Stimulated activated CD4-positive, alpha-beta T cell treated with anti-CD3 and anti-CD28 coated beads, Interleukin-12 subunit alpha, Interleukin-12 subunit beta, amount 100 ng/mL, for 4 hours (primary cell): ENCODE measurements at places on chromosomes 5 and 9.

DNA sequence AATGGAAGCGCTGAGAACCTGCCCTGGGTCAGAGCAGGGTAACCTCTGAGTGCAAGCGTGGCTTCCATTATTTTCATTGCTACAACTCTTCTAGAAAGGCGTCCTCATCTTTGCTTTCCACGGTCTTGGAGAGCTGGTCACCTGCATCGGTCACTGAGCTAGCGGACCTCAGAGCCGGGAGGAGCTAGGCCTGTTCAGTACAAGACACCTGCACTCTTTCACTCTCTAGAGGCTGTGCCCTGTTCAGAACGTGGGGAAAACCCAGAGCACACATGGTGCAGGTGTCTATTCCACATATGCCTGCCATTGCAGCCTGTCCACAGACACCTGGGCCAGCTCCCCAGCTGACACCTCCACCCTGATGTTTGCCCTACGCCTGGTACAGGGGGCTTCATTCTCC is 147.8 kb upstream of the IRX2 start:
- no peak for DNase-seq

DNA sequence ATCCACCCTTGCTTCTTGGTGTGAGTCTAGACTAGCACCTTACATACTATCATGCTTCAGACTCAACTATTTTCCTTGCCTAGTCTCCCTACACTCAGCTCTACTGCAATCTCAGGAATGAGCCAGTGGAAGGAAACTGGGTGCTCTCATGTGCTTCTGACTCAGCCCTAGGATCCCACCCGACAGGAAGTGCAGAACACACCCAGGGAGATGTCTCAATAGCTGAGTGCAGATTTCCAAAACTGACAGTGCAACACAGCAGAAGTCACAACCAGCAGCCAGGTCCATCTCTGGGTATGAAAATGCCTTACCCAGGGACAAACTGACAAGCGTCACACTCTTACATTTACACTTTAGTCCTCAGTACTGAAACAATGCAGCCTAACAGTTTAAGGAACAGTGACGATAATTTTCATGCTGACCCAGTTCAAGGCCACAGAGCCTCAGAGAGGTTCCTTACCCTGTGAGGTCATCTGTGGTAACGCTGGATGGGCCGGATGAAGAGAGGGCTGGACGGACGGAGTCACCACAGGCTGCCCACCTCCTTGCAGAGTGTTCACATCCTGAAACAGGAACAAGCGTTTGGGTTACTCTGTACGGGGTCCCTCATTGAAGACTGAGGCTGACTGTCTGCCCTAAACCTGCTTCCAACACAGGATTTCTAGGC is 33.0 kb downstream of the FKBP15 start:
- no peak for DNase-seq

- DNase-seq: no peak
These were observed 8.6 kb downstream of the HAPLN1 start for GRCh38 chr5:83711982-83712601.

DNA sequence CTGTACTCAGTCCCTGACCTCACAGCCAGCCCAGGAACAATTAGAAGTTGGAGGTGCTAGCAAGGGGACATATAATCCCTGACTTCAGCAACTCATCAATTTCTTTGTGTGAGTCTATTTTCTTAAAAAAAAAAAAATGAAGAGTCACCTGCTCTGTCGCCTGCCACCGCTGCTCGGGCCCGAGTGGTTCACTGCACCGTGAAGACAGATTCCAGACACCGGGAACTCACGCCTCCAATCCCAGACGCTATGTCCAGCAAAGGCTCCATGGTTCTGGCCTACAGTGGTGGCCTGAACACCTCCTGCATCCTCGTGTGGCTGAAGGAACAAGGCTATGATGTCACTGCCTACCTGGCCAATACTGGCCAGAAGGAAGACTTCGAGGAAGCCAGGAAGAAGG is 606.6 kb downstream of the PRELID2 start:
- DNase-seq: no peak

GRCh38 chr5:178473854-178474253 is 116.3 kb downstream of the COL23A1 start:
- no peak for DNase-seq

- DNase-seq: no peak
These were observed 936.6 kb downstream of the NR2F1-AS1 start for GRCh38 chr5:92644266-92644886.

DNA sequence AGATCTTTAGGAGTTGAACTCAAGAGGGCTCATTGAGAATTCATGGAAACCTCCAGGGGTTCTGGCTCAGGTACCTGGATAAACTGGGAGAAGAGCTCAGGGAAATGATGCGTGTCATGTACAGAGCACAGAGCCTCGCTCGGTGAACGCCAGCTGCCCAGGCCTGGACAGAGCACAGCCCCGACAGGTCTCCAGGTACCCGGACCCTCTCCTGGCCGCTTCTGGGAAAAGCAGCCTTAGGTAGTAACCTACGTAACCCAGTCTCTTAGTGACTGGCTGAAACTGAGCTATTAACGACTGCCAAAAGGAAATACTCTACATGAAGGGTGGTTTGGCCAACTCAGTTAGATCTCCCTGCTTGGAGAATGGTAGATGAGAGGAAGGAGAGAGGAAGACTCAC is 157.4 kb downstream of the TTLL11 start:
- no peak for DNase-seq

DNA sequence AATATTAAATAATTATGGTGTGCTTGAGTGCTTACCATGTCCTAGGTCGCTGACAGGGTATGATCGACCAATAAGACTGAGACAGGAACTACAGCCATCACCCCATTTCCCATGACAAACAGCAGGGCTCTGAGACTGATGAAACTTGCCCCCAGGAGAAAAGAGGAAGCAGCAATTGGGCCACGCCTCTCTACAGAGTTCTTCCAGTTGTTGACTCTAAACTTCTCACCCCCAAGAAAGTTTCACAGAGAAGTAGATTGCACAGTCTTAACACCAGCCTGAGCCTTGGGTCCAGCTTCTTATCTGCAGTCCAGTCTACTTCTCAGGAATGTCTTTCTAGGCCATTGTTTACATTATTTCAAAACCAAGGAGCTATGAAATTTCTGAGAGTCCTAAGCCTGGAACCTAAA is 182.2 kb upstream of the ANKRD55 start:
- DNase-seq: no peak

GRCh38 chr5:61100437-61100836 is 61.8 kb downstream of the SMIM15 start:
- no peak for DNase-seq

- DNase-seq: no peak
These were observed 12.5 kb downstream of the SMARCA2 start for GRCh38 chr9:2027543-2028160.

DNA sequence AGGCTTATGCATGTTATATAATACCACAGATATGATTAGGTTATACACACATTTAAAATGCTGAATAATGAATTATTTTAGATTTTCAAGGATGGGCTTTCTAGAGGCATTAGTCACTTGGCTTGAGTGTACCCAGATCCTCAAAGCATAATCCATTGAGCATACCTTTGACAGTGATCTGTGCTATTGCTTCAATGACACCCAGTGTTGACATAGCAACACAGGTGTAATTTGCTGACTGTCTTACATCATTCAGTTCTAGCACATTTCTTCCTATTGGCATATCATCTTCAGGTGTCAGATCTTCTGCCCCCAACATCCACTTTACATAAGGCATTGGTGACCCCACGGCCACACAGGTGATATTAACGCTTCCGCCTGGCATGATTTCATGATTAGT is 721.5 kb upstream of the DMAC1 start:
- no peak for DNase-seq

DNA sequence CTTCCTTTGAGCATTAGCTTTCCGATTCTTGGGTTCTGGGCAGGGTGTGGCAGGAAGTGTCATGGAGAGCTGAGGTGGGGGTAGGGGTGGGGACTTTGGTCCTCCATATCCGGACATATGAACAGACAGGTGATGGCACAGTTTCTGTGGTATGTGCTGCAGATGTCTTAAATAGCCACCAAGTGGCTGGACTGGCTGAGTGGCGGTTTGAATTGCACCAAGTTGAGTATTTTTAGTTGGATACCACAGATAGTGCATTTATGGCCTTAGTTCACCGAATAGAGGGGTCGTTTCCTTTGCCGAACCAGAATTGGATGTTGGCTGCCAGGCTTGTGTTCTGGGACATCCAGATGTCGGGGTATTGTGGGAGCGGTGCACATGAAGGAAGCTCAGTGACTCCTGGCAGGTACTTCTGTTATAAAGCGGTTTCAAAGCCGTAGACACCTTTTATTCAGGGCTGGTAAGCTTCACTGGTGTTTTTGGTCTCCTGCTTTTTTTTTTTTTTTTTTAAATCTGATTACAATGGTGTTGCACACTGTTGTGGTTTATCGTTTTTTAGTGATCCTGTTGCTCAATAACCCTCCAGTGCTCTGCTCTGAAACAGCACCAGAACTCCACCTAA is 15.1 kb upstream of the TNFAIP8 start:
- DNase-seq: no peak

DNA sequence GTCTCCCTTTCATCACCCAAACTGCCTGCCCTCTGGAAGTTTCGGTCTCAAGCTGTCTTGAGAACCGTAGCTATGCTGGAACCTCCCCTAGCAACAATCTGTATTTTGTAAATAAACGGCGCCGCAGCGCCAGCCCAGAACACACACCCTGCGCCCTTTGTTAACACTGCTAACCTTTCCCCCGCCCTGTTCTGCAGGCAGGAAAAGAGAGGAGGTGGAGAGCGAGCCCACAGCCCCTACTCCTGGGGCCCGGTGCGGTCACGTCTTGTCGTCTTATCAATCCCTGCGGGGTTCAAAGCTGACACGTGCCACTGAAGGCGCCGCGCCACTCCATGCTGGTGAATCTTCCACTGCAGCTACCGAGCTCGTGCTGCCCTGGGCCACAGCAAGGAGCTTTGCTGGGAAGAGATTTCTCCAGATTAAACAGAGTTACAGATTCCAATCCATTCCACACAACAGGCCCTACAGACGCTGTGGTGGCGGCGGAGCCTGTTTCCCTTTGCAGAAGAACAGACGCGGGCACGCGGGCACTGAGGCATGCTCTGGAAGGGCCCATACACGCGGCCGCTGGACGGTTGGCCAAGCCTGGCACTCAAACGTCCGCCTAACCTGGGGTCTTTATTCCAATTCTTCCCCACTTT is 25.3 kb downstream of the ZDHHC11B start:
- DNase-seq: no peak

DNA sequence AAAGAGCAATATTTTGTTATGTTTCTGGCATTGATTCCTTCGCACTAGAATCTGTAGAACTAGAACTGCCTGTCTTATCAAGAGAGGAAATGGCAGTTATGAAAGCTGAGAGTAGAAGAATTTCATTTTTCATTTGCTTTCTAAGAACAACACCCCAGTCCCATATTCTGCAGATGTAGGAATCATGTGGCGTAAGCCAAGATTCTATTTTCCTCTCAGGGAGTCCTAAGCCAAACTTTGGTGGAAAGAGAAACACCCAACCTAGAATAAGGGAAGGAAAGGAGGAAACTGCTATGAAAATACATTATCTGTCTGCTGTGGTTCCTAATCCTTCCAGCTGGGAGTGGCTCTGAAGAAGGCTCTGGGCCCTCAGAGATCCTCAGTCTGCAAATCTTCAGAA is 1176.9 kb upstream of the C9orf72 start:
- DNase-seq: no peak

- DNase-seq: no peak
These were observed 10.4 kb upstream of the ANXA1 start for GRCh38 chr9:73141282-73141681.

DNA sequence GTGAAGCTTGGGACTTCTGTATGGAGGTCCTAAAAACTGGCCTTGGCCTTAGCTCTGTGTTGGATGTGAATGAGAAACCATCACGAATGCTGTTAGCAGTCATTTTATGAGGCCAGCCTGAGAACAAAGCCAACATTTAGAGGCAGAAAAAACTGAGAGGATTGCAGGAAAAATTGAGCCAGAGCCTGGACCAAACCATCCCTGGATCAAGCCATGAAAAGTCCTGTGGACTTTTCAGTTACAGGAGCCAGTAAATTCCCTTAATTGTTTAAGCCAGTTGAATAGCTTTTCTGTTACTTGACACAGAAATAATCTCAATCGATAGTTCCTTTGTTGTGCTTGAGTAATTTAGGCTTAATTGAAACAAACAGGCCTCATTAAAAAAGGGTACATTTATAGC is 42.6 kb upstream of the SPATA31D4 start:
- DNase-seq: no peak

- no peak for DNase-seq
These were observed 5.0 kb upstream of the FBXL7 start for GRCh38 chr5:15495026-15495425.

DNA sequence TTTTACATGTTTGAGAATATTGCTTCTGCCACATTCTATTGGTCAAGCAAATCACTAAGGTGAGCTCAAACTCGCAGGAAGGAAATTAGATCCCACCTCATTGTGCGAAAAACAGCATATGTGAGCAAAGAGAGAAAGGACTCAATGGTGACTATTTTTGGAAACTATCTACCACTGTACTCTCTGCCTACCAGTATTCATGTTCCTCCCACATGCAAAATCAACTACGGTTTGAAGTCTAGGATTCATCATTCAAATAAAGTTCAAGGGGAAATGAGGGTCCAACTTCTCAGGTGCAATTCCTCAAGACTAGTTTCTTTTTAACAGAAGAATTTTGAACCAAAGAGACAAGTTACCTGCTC is 60.6 kb downstream of the FAM174A start:
- DNase-seq: no peak

GRCh38 chr9:20524776-20525175 is 97.5 kb downstream of the MLLT3 start:
- DNase-seq: no peak

- DNase-seq: peak; percentile 21
These were observed 551 bp downstream of the N4BP3 start for GRCh38 chr5:178113841-178114324.

DNA sequence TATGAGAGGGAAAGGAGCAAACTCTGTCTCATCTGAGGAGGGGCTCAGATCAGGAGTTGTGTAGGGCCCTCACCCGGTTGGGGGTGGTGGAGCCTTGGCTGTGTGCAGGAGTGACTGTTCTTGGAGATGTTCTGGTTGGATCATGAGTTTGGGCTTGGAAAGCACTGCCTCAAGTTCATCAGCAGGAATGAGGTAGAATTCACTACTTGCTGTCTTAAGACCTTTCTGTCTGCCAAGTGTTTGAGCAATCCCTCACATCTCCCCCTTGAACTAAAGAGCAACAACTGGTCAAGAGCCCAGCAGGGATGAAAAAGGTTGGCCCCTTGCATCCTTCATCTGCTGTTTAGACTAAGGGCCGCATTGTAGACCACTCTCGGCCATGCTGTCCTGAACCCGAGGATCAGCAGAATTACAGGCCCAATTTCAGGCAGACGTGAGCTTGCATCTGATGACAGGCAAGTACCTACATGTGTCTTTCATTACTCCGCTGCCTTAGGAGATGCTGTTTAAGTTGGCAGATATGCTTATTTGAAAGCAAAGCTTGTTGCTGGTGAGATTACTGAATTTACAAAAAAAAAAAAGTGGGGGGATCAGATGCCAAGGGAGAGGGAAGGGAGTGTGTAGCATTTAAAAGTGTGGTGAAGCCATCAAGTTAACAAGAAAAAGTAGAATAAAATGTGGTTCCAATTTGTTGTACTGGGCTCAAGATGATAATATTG is 36.4 kb downstream of the PIK3R1 start:
- DNase-seq: no peak
